ENCODE measurements at places on chromosomes 12 and 14.

GRCh38 chr12:45987340-45987727 is 3.0 kb downstream of the SCAF11 start:
- DNase-seq, result no peak

DNA sequence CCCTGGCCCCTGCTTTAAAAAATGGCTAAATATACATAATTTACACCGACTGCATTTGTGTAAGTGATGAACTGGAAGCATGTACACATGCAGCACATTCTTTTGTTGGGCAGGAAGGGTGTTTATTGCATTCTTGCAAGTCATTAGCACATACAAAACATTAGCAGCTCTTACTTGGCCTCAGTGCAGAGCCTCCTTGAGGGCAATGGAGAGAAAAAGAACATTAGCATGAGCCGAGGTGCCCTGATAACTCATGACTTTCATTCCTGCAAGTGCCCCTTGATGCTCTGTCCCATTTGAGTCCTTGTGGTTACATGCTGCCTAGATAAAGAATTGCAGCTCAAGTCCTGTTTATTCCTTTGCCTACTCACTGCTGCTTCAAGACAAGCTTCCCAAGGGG is 61.9 kb downstream of the PAX9 start:
- no peak for DNase-seq

DNA sequence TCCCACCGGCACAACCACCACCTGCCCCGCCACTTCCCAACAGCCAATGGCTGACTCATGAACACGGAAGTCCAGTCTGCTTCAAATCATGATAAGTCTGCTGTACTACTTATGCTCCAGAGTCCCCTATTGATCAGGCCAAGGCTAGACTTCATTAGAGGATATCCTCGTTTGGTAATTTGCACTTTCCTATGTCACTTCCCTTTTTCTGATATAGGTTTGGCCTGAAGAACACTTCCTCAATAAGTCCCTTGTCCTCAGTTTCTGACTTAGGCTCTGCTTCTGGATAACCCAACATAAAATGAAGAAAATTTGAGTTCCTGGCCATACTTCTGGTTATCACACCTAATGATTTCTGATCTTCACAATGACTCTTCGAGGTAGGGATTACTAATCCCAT is 45.3 kb downstream of the IFNG-AS1 start:
- no peak for DNase-seq

DNA sequence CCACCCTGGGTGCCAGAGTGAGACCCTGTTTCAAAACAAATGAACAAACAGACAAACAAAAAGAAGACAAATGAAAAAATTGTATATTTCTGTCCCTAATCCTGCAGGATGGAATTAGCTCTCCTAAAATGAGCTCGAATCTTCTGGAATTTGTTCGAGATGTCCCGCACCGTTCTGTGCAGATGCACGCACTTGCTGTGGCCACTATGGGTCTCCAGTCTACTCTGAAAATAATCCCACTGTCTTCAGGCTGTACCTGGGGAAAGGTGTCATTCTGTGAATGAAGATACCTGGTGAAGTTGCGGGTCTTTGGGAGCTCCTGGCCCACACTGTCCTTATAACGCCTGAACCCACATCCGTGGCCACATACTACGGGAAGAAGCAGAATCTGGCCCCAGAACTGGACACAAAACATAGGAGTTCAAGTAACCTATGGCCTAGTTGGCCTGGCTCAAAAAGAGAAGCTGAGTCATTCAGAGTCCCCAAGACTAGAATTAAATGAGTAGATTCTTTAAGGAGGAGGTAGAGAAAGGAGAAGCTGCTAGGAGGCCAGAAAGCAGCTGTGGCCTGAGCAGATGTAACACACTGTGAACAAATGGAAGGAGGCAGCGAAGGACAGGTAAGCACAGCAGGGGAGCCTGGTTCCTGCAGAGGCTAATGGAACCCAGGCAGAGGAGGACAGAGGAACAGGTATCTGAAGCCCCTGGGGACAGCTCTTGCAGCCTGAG is 108.6 kb downstream of the FOXN3 start:
- no peak for DNase-seq

GRCh38 chr14:104680056-104680805 is 9.2 kb upstream of the INF2 start:
- DNase-seq, result no peak

GRCh38 chr12:15706010-15706676 is 83.0 kb downstream of the EPS8 start:
- no peak for DNase-seq

GRCh38 chr14:97697772-97698171 is 900.6 kb downstream of the VRK1 start:
- DNase-seq, result no peak

GRCh38 chr14:53144244-53144643 is 8.9 kb downstream of the DDHD1 start:
- DNase-seq, result no peak

- no peak for DNase-seq
These were observed 117.1 kb upstream of the PTPRB start for GRCh38 chr12:70754330-70754741.

DNA sequence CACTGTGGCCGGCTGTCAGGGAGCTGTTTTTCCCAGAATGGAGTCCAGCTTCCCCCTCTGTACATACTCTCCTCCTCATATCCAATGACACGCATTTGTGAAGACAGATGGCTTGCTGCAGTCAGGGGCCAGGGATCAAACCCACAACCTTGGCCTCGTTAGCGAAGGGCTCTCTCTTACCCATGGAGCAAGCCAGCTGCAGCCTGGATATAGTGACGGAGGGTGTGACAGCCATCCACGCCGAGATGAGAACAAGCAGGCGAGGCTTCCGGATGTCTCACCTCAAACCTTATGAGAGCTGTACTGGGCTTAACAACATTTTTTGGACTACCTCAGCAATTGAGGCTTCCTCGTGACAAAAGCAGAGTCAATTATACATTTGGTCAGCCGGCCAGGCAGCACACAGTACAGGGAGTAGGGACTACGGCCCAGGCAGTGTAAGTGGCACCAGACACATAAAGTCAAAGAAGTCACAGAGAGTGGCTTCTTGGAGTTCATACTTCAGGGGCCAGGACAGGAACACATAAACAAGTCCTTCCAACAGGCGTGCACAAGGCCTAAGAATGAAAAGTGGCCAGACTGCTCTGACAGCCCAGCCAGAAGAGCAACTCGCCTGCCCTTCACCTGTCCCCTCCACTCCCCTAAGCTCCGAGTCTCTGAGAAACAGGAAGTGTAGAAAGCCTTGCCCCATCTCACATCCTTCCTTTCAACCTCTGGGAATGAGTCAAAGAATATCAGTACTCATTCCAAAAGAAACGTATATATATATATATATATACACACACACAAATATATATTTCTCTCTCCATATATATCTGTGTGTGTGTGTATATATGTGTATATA is 115.1 kb downstream of the TTC7B start:
- no peak for DNase-seq

- no peak for DNase-seq
These were observed 49.8 kb upstream of the SLC24A4 start for GRCh38 chr14:92273166-92273565.

All from SHP77 (cell line).